D721Med (cell line): ENCODE measurements at places on chromosomes 3 and 15.

- no peak for DNase-seq
Measured at GRCh38 chr3:189771842-189772450, 140.8 kb downstream of the TP63 start.

GRCh38 chr3:97827741-97828471 is 6.1 kb downstream of the CRYBG3 start:
- DNase-seq, result no peak

- DNase-seq, result no peak
Measured at GRCh38 chr3:83928391-83928790, 1030.4 kb upstream of the CADM2 start.

GRCh38 chr15:77967798-77968197 is 109.7 kb downstream of the TBC1D2B start:
- DNase-seq, result no peak

- no peak for DNase-seq
Measured at GRCh38 chr3:43043071-43043766, 62.7 kb downstream of the POMGNT2 start.

GRCh38 chr3:72862314-72863090 is 14.3 kb upstream of the SHQ1 start:
- DNase-seq, result no peak

GRCh38 chr3:54841471-54841870 is 86.4 kb downstream of the LRTM1 start:
- DNase-seq, result no peak

- no peak for DNase-seq
Measured at GRCh38 chr3:16305111-16305541, 40.1 kb downstream of the OXNAD1 start.

- no peak for DNase-seq
Measured at GRCh38 chr15:39488516-39488915, 92.4 kb upstream of the THBS1 start.

DNA sequence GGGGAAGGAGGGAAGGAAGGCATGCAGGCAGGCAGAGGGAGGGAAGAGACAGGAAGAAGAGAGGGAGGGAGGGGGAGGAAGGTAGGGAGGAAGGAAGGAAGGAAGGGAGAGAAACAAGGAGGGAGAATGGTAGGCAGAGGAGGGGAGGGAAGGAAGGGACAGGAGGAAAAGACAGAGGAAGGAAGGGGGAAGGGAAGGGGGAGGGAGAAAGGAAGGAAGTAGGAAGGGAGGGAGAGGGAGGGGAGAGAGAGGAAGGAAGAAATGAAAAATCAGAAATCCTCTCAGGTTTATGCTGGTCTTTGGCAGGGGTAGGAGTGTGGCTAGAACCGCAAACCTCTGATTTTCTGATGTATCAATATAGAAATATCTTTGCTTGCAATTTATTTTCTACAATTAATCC is 4.2 kb downstream of the PRTG start:
- no peak for DNase-seq

GRCh38 chr3:72748659-72749058 is 99.6 kb downstream of the SHQ1 start:
- no peak for DNase-seq

- no peak for DNase-seq
Measured at GRCh38 chr3:129723558-129724324, 117.3 kb upstream of the PLXND1 start.
